ENCODE measurements at places on chromosomes 6 and 20.
A peak's percentile ranks its signal among the peaks of the same experiment; 100 is the strongest.

DNA sequence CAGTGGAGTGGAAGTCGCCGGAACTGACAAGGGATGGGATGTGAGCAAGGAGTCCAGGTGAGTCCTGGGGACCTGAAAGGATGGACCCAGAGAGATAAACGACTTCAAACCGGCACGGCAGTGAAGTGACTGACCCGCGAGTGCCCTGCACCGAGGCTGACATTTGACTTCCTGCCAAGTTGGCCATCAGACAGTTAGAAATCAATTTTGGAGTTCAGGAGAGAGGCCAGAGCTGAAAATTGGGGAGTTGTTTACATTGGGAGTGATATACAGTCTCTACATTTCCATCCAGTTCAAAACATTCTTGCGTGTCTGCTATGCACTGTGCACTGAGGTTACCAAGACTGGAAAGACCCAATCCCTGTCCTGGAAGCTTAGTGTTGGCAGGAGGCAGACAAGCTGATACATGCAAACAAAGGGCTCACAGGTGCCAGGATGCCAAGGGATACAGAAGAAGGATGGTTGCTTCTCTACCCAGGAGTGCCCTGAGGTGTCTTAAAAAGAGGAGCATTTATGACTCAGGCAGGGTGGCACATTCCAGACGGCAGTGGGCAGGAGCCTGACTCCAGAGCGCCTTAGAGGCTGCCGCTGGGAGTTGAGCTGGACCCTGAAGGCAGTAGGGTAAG is 186.6 kb downstream of the MTHFD1L start:
- no peak for DNase-seq

DNA sequence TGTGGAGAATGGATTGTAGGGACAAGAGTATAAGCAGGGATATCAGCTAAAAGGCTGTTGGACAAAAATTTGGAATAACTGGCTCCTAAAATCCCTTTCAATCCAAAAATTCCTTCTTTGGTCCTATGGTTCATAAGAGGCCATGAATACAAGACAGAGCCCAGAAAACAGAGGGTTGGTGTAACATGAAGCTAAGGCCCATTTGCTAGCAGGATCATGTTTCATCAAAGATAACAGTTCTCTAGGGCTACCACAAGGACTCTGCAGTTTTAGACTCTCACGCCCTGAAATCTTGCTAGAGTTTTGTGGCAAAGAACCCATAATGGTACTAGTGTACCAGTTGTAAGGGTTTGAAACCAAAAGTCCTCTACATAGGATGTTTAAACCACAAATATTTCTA is 327.8 kb upstream of the TBX18 start:
- DNase-seq, result no peak

GRCh38 chr20:21498635-21499034 is 15.2 kb downstream of the NKX2-2 start:
- no peak for DNase-seq

DNA sequence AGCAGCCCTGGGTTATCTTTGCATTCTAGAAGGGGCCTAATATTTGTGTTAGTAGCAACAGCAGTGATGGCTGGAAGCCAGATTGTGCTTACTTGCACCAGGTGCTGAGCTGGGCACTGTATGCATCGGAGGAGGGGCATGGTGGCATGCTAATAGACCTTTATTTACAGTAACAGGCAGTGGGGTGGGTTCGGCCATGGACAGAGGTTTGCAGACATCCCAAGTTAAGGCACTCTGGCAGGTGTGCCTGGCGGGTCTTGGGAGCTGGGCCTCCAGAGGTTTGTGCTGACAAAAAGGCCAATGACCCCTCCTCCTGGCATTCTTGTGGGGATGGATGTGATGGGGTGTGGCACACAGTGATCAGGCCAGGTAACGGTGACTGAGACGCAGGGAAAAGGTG is 39.0 kb upstream of the CD93 start:
- DNase-seq, result peak; percentile 15

DNA sequence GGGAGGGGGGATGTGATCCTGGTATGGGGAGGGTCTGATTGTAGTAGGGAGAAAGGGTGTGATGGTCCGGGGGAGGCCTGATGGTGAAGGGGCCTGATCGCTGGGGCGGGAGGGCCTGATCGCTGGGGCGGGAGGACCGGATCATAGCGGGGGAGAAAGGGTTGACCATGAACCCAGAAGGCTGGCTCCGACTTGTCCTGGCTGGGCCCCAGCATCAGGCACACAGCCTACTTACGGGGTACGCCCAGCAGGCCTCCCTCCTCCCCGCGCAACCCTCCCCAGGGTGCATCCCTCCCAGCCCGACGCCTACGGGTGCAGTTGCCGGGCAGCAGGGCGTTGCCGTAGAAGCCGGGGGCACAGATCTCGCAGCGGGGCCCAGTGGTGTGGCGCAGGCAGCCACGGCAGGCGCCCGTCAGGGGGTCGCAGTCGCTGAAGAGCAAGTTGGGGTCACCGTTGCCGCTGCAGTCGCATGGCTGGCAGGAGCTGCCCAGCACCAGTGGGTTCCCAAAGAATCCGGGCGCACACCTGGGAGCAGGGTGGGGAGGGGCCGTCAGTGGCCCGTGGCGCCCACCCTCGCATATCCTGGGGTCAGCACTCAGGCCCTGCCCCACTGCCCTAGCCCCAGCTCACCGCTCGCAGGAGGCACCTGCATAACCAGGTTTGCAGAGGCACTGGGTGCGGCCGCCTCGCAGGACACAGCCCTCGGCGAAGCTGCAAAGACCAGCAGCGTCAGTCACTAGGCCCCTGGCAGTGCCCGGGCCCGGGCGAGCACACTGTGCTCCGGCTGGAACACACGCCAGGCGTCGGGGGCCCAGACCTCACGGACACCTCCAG is 20.6 kb downstream of the ADRM1 start:
- DNase-seq, result no peak

DNA sequence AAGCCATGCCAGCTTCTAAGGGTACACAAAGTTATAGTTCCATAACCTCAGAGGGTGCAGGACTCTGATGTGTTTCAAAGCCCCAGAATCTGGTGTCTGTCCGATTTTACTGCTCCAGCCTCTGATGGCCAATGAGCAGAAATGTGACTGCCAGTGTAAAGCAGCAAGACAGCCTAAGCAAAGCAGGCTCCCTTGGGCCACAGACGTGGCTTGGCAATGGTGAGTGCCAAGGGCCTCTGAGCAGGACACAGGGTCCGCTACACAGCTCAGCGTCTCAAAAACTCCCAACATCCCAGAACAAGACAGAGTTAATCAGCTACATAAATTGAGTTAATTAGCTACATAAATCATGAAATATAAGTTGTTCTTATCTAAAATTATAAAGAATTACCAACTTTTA is 69.2 kb downstream of the PCSK2 start:
- no peak for DNase-seq

GRCh38 chr6:10569392-10570127 is 48.4 kb downstream of the GCNT2 start:
- no peak for DNase-seq

- no peak for DNase-seq
Observed at GRCh38 chr6:26305641-26305969, 59.4 kb upstream of the BTN3A2 start.

DNA sequence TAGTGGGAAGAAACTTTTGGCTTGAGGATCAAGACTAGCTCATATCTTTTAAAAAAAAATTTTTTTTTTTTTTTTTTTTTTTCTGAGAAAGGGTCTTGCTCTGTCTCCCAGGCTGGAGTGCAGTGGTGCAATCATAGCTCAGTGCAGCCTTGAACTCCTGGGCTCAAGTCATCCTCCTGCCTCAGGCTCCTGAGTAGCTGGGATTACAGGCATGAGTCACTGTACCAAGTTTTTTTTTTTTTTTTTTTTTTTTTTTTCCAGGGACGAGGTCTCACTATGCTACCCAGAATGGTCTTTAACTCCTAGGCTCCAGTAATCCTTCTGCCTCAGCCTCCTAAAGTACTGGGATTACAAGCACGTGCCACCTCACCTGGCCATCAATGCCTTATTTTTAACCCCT is 27.9 kb downstream of the GCLC start:
- peak; percentile 47 for DNase-seq

- DNase-seq, result no peak
Observed at GRCh38 chr20:4901031-4901818, 100.1 kb downstream of the SLC23A2 start.

DNA sequence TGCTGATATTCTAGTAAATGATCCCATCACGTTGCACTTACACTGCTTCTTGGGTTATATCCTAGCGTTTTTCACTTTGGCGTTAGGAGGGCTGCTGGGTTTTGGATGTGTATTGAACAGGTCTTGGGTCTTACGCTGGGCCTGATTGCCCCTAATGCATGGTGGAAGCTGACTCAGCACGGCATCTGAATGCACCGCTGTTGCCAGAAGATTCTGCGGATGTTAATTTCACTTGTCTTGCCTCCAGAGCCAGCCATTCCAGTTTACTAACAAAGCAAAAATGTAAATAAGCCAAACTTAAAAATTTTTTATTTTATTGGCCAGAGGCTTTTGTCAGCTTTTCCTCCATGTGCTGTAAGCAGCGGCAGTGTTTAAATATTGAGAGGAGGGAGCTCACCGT is 233.5 kb downstream of the TMEM242 start:
- no peak for DNase-seq

DNA sequence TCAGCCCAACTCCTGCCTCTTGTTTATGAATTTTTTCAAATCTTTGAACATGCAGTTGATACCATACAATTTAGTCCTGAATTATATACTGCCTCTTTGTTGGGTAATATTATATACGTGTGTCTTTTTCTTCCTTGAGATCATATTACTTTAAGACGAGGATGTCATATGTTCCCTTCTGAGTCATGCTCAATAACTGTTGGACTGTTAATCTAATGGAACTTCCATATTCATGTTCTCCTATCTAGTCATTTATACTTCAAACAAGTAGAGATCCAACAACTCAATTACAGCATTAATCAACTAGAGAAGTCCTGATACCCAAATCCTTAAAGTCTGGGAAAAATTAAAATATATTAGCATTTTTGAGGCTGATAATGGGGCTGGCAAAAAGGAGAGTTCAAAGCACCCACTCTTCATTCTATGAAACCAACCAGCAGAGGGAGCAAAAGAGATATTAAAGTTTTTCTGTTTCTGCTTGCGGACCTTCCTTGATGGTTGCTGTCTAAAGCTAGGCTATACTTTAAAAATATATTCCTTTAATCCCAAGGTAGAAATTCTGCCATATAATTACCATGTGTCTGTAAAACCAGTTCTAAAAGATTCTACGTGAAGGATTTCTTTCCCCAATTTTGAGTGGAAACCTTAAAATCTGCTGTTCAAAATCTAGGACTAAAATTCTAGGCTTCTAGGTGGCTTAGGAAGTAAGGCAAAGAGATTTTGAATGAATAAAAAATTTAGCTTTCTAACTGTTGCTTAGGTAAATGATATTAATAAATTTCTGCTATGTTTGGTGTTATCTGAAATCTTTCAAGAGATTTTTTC is 498.9 kb downstream of the BCKDHB start:
- DNase-seq, result peak; percentile 61

DNA sequence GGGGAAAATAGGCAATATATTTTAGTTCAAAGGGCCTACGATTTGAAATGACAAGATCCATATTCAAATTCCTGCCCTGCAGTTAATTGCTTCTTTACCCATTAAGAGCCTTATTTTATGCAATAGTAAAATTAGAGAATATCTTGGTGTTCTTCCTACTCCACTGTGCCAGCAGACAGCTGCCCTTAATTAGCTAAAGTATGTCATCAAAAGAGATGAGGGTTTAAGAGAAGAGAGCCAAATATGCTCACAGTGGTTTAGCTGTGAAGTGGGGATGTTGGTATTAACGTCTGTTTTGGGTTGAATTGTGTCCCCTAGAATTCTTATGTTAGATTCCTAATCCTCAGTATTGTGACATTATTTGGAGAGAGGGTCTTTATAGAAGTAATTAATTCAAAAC is 148.1 kb downstream of the MOXD1 start:
- DNase-seq, result no peak

- no peak for DNase-seq
Observed at GRCh38 chr6:87808005-87808757, 106.1 kb upstream of the AKIRIN2 start.

DNA sequence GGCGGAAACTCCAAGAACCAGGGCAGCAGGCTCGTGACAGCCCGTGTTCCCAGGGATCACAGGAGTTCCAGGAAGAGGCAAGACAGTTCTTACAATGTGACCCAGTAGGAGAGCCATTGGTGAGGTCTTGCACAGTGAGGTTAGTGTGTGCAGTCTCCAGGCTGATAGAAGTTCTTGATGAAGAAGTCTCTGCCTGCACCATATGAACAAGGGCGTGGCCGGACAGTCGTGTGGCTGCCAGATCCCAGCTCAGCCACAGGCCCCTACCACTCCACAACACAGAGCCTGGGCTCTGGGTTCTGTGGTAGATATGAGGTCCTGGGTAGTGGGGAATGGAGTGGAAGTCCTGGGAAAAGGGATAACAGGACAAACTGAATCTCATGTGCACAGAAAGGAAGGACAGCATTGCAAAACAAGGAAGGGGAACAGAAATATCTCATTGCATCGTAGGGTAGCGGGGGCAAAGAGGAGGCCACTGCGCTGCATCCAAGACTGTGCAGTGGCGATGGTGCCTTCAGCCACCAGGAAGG is 65.2 kb downstream of the STX11 start:
- peak; percentile 37 for DNase-seq

DNA sequence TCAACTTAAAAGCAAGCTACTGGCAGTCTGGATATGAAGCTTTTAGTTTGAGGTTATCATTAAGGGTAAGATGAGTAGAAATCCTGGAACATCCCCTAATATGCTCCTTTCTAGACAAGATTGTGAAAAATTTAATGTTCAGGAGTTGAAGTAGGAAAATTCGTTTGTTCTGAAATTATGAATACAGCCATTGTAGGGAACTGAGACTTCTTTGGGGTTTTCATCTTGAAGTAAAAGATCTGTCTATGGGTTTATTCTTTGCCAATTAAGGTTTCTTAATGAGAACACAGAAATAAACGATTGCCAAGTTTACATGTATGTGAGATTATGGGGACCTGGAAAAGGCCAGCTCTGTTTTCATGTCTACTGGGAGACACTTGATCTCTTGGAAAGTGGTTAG is 225.6 kb upstream of the MOCS1 start:
- no peak for DNase-seq

DNA sequence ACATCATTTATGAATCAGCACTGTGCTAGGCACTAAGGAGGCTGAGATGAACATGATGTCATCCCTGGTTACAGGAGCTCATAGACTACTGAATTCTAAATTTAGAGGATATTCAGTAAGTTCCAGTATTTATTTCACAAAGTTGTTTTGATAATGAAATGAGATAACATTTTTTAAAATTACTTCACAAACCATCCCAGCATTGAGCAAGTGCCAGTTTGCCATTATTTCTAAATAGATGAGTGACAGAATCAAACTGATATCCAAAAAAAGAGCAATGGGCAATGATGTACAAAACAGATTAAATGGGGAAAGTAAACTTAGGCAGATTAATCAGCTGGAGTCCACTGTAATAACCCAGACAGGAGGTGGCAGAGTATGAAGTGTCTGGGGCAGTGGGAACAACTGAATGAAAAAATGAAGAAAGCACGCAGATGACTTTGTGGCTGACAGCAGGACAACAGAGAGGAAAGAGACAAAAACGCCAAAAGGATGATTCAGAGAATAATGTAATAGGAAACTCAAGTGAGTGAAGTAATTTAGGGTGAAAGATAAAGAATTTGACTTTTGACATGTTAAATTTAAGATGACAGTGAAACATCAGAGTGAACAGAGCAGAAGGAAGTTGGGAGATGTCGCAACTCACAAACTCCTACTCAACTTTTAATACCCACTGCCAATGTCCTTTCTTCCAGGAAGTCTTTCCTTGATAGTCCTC is 70.2 kb downstream of the RCAN2 start:
- no peak for DNase-seq

Data from DMS53 (cell line).